ENCODE measurements at places on chromosomes 1 and 21.

DNA sequence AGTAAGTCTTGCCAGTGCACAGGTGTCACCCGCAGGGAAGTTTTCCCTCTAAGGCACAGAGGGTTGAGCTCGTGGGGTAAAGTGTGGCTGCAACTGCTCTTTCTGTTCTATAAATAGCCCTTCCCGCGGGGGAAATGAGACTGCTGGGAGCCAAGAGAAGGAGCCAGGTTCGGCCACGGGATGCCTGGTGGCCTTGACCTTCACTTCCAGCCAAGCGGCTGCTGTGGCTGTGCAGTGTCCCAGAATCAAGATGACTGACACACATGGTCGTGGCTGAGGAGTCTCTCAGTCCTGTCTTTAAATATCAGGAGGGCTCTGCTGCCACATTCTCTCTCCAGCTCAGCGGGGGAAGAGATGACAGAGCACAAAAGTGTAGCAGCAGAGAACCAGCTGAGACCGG, 154.1 kb upstream of the VAMP3 start:
- no peak for DNase-seq

GRCh38 chr1:28412731-28413130, 43.2 kb downstream of the PHACTR4 start:
- DNase-seq: no peak

DNA sequence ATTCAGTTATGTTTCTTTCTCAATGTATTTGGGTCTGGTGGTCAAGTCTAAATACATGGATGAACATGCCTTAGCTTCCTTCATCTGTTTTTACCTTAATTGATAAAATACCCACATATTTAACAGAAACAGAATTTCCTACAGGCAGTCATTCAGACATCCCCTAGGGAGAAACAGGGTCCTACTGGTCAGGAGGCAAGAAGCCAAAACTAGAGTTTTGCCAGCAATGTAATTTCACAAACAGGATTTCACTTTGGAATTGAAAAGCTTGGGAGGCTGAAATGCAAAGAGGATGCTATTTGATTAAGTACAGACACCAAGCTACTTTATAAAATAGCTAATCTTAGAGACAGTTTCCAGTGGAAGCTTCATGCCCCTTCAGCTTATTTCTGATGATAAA, 224.2 kb downstream of the SIPA1L2 start:
- no peak for DNase-seq

DNA sequence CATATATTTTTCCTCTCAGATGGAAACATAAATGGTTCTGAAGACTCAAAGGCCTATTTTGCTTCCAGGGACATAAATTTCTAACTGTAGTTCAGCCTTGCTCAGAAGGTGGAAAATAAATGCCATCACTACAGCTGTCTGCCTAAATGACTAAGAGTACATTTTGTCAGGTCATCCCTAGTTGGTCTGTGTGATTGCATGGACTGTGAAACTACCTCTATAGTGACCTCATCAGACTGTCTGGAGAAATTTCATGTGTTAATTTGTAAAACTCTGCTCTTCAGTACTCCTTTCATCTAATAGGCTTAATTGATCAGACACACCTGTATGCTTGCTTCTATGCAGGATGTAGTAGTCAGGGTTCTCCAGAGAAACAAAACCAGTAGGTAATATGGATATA, 886.9 kb downstream of the AMY1C start:
- DNase-seq: no peak

GRCh38 chr1:202280595-202280994, 61.1 kb downstream of the UBE2T start:
- DNase-seq: peak; percentile 4

DNA sequence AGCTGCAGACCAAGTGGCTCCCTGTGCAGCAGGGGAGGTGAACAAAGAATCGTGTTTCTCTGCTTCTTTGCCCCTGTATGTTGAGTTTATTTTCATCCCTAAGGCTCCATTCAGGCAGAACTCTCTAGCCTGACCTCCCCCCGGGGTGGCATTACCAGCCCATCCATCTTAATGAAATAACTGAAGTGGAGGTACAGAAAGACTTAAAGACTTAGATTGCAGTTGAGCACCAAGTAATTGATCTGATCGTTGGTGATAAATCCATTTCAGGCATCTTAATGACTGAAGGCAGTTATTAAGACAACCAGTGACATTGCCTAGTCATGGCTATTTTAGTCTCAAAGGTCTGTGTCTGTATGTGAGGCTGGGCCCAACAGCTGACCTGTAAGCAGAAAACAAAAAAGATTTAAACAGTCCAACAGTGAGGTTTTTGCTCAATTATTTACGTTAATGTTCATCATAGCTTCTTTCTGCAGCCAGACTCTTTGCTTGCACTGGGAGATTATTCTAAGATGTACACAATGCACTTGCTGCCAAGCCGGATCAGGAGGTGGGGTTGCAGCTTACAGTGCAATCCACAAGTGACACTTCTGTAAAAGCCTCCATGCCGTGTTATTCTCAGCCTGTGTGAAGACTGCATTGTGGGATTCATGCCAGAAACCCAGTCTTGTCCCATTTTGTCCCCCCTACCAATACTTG, 363.0 kb upstream of the DUSP10 start:
- no peak for DNase-seq
